Pancreas (tissue), 10 donors: ENCODE measurements at places on chromosomes 4 and X. TPM values are rescaled to one million over a fixed set of nuclear protein-coding genes. Genes with fewer than 3 reads are reported as not detected.

DNA sequence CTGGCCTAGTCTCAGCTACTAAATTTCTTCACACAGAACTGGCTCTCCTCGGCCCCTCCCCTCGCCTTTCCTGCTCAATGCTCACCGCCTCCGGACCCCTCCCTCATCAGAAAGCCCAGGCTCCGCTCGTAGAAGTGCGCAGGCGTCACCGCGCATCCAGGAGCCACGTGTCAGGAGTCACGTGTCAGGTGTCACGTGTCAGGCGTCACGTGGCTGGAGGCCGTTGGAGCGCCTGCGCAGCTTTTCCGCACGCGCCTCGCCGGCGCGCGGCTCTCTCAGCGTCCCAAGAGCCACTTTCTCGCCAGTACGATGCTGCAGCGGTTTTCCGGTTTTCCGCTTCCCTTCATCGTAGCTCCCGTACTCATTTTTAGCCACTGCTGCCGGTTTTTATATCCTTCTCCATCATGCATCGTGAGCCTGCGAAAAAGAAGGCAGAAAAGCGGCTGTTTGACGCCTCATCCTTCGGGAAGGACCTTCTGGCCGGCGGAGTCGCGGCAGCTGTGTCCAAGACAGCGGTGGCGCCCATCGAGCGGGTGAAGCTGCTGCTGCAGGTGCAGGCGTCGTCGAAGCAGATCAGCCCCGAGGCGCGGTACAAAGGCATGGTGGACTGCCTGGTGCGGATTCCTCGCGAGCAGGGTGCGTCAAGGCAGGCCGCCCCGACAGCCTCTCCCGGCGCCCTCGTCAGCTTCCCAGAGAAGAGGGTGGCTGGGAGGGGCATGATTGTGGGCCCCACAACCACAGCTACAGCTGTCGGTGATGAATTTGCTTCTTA, at the start of gene SLC25A31:
Gene SLC25A31 (plus strand): TSS at position 259 of the 772 bp plus-strand sequence. CDS start 146 bp downstream, at position 405.
- peak; percentile 53 for DNase-seq
- no peaks in the 10 kb centered on the region for H3K4me1 ChIP-seq
- no peak within 1 kb of the TSS for H3K27ac ChIP-seq
- H3K4me3 ChIP-seq: no peak within 1 kb of the TSS
- no peaks in the 10 kb centered on the region for H3K36me3 ChIP-seq

DNA sequence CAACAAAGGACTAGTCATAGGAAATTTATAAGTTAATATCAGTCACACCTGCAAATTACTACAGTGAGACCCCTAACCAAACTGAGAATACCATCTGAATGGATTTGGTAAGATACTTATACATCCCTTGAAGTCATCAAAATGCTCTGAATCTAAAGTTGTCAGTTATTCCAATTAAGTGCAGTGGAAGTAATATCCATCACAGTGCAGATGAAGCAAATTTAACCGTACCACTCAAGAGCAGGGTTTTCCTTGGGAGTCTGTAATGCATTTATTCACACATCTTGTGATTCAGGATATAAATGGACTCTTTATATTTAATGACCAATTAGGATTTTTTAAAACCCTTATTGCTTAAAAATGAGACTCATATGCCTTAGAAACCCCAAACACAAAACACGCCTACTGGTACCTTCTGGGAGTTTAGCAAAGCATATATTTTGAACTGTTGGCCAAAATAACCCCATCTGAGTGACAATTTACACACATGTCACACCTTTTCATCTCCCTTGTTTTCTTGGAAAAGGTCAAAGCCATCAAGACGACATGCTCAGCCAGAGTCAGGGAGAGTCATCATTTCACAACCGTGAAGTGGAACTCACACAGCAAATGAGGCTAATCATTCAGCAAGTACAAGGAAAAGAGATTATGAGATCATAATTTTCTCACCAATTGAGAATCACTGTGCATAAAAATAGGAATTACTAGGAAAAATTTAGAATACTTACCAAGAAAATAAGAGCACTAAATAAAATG, 303.7 kb downstream of the HNRNPD start:
- H3K27ac ChIP-seq: no peak overlapping the region
- no peaks in the 10 kb centered on the region for H3K36me3 ChIP-seq
- no peaks in the 10 kb centered on the region for H3K27me3 ChIP-seq
- no peak for DNase-seq
- no peak overlapping the region for H3K4me3 ChIP-seq

DNA sequence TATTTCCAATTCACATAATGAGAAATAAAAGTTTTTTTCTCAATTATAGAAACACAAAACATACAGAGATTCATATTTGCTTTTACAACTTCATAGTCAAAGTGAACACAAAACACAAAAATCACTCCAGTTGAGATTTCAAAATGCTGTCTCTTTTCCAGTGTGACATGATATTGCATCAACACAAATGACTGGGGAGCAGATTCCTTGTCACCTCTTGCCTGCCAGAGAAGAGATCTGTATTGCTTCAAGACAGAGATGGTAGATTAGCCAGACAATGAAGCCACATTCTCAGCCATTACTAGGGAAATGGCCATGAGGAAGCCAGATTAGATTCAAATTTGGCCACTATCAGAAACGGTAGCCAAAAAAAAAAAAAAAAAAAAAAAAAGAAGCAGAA, 2313.1 kb upstream of the AGA start:
- no peaks in the 10 kb centered on the region for H3K36me3 ChIP-seq
- H3K27me3 ChIP-seq: no peaks in the 10 kb centered on the region
- no peaks in the 10 kb centered on the region for H3K4me1 ChIP-seq
- DNase-seq: no peak
- H3K4me3 ChIP-seq: no peak overlapping the region

GRCh38 chr4:75099321-75099720, 166.4 kb downstream of the PARM1 start:
- H3K4me3 ChIP-seq: no peak overlapping the region
- peak; percentile 11 for DNase-seq
- H3K4me1 ChIP-seq: no peaks in the 10 kb centered on the region

DNA sequence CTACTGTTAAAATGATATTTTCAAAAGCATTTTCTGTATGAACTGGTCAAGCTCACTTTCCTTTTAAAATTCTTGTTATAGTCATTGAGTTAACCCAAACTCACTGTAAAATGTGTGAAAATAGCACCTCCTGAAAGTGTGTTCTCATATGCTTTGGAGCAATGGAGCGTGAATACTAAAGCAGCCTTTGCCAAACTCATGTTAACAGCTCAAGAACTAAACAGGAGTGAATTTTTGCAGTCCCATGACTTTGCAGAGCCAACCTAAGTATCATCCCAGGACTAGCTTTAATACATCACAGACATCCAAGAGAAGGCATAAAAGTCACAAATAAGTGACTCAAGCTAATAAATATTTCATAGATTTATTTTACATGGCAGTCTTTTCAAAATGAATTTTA, 2.3 kb downstream of the AMMECR1 start:
- no peaks in the 10 kb centered on the region for H3K27me3 ChIP-seq
- H3K36me3 ChIP-seq: no peaks in the 10 kb centered on the region
- H3K4me3 ChIP-seq: no peak overlapping the region

- no peak overlapping the region for H3K27ac ChIP-seq
- no peaks in the 10 kb centered on the region for H3K27me3 ChIP-seq
- no peak overlapping the region for H3K4me3 ChIP-seq
- no peaks in the 10 kb centered on the region for H3K36me3 ChIP-seq
Observed at GRCh38 chr4:3414421-3415279, 27.1 kb upstream of the HGFAC start.

GRCh38 chr4:3780347-3781171, 14.4 kb downstream of the ADRA2C start:
- no peaks in the 10 kb centered on the region for H3K36me3 ChIP-seq
- H3K27ac ChIP-seq: no peak overlapping the region
- peaks cover 4% of the 10 kb centered on the region for H3K4me1 ChIP-seq
- H3K27me3 ChIP-seq: no peaks in the 10 kb centered on the region

- DNase-seq: no peak
- H3K27me3 ChIP-seq: no peaks in the 10 kb centered on the region
- H3K36me3 ChIP-seq: no peaks in the 10 kb centered on the region
- H3K4me3 ChIP-seq: no peak overlapping the region
Observed at GRCh38 chrX:102832661-102833060, 104.4 kb upstream of the RAB40AL start.

GRCh38 chr4:78863991-78864390, 75.2 kb downstream of the PAQR3 start:
- H3K36me3 ChIP-seq: no peaks in the 10 kb centered on the region
- no peaks in the 10 kb centered on the region for H3K27me3 ChIP-seq
- H3K4me1 ChIP-seq: peaks cover 6% of the 10 kb centered on the region
- DNase-seq: no peak

DNA sequence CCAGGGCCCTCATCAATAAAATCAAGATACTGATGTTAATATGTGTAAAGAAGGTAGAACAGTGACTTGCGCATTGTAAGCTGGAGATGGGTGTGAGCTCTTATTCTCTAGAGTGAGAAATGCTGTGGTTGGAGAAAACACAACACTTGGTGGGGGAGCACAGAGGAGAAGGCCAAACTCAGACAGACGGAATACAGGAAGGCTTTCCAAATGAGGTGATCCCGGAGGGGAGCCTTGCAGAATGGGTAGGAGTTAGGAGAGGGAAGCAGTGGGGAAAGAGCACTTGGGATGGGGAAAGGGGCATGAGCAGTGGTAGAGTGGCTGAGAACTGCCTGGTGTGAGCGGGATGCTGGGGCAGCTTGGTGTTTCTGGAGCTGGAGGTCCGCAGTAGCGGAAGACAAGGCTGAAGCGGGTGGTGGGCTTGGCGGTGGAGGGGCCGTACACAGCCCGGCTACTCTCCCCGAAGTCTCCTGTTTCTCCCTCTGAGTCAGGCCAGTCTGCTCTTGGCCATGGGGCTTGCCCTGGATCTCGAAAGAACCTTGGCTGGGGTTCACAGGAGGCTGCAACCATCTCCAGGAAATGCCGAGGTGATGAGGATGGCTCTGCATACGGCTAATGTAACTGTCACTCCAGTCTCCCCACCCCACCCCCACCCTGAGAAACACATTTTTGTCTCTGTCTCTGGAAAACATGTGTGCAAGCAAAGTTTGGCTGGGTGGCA, 11.3 kb upstream of the PLAC1 start:
- no peaks in the 10 kb centered on the region for H3K4me1 ChIP-seq
- no peak overlapping the region for H3K27ac ChIP-seq
- DNase-seq: peak; percentile 33
- H3K27me3 ChIP-seq: no peaks in the 10 kb centered on the region
- H3K4me3 ChIP-seq: no peak overlapping the region
- H3K36me3 ChIP-seq: no peaks in the 10 kb centered on the region

GRCh38 chrX:29530501-29530900, 684.9 kb upstream of the MAGEB2 start:
- H3K27me3 ChIP-seq: no peaks in the 10 kb centered on the region
- no peak overlapping the region for H3K4me3 ChIP-seq
- H3K4me1 ChIP-seq: no peaks in the 10 kb centered on the region
- H3K36me3 ChIP-seq: no peaks in the 10 kb centered on the region

GRCh38 chrX:118062817-118063615, 53.6 kb downstream of the KLHL13 start:
- no peaks in the 10 kb centered on the region for H3K4me1 ChIP-seq
- no peak for DNase-seq
- no peaks in the 10 kb centered on the region for H3K27me3 ChIP-seq
- no peak overlapping the region for H3K27ac ChIP-seq
- no peak overlapping the region for H3K4me3 ChIP-seq

GRCh38 chr4:3042226-3042625, 32.1 kb downstream of the HTT-AS start:
- H3K36me3 ChIP-seq: no peaks in the 10 kb centered on the region
- H3K4me1 ChIP-seq: no peaks in the 10 kb centered on the region
- DNase-seq: no peak
- no peaks in the 10 kb centered on the region for H3K27me3 ChIP-seq
- no peak overlapping the region for H3K27ac ChIP-seq

- H3K36me3 ChIP-seq: no peaks in the 10 kb centered on the region
- H3K27me3 ChIP-seq: no peaks in the 10 kb centered on the region
Observed at GRCh38 chr4:167893531-167893930, 198.8 kb upstream of the ANXA10 start.

DNA sequence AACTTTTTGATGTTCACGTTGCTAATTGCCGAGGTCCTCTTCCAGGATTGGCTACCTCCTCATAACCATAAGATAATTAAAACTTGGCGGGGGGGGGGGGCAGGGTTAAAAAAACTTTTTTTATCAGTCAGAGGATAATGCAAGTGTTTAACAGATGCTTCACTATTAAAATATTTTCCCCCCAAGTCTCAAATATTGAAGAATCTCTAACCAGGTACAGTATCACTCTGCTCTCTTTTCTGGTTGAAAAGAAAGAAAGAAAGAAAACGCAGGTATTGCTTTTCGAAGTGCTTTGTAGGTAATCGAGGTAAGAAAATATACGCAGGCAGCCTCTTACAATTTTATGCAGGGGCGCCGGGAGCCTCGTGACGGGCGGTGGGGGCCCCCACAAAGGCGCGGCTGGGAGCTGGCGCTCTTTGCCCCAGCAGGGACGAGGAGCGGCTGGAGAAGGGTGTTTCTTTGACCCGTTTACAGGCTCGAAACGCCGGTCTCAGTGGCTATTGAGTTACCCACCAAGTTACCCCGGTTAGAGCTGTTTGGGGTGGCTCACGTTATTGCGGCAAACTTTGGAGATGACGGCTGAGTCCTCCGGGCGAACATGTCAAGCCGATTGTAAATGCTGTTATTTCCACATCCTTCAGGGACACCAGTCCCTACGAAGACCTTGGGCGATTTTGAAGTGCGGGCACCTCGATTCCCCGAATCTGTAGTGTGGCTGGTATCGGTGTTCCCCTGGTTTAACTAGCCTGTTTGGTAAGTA, 477 bp upstream of the HAND2 start:
- no peaks in the 10 kb centered on the region for H3K36me3 ChIP-seq
- H3K27me3 ChIP-seq: peaks cover 20% of the 10 kb centered on the region
- peak overlapping the region; percentile 18 for H3K4me3 ChIP-seq
- no peaks in the 10 kb centered on the region for H3K4me1 ChIP-seq

DNA sequence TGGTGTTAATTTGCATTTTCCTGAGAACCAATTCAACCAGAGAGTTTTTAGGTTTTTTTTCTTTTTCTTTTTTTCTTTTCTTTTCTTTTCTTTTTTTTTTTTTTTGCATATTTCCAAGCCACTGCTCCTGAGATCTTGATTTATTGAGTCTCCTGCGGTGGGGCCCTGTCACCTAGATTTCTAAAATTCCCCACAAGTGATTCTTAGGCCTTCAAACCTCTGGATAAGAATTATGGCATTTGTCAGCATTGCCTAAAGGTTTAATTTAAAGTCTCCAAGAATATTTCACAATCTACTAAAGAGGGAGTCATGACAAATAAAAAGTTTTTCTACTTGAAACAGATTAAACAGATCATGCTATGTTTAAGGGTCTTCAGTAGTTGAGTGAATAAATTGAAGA, 84.9 kb downstream of the GAB1 start:
- DNase-seq: no peak
- no peaks in the 10 kb centered on the region for H3K4me1 ChIP-seq

DNA sequence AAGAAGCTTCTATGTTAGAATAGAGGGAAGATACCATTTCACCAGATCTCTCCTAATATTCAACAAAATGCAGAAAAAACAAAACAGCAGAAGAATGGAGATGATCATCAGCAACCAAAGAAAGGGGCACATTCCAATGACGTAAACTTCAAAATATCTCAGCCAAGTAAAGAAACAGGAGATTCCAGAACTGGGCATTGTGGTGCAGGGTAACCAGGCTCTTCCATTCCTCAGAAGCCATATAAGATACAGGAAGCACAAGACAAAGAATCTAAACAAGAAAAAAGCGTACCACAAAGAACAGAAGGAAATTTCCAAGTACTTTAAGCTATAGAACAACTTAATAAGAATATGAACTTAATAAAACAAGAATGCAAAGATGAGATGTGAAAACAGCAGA, 6.9 kb upstream of the ARMCX4 start:
- H3K4me1 ChIP-seq: no peaks in the 10 kb centered on the region
- no peaks in the 10 kb centered on the region for H3K36me3 ChIP-seq

- no peaks in the 10 kb centered on the region for H3K4me1 ChIP-seq
- no peak overlapping the region for H3K4me3 ChIP-seq
- H3K27ac ChIP-seq: no peak overlapping the region
- no peak for DNase-seq
Observed at GRCh38 chr4:138562544-138562991, 320.4 kb upstream of the SLC7A11 start.

The TMSB15A gene
- not detected for total RNA-seq

The DKK2 gene
- total RNA-seq: 0.09 TPM

The WAS gene
- 0.95 TPM for total RNA-seq

The CT45A2 gene
- not detected for total RNA-seq

The EDNRA gene
- 0.52 TPM for total RNA-seq
